ENCODE measurements at places on chromosomes 16 and 17.

GRCh38 chr16:6548507-6548906 is 784.1 kb upstream of the RBFOX1 start:
- DNase-seq: no peak

- DNase-seq: no peak
Measured at GRCh38 chr17:6548578-6549330, 7.6 kb downstream of the PITPNM3 start.

GRCh38 chr17:21129023-21129681 is 2.4 kb downstream of the DHRS7B start:
- no peak for DNase-seq

DNA sequence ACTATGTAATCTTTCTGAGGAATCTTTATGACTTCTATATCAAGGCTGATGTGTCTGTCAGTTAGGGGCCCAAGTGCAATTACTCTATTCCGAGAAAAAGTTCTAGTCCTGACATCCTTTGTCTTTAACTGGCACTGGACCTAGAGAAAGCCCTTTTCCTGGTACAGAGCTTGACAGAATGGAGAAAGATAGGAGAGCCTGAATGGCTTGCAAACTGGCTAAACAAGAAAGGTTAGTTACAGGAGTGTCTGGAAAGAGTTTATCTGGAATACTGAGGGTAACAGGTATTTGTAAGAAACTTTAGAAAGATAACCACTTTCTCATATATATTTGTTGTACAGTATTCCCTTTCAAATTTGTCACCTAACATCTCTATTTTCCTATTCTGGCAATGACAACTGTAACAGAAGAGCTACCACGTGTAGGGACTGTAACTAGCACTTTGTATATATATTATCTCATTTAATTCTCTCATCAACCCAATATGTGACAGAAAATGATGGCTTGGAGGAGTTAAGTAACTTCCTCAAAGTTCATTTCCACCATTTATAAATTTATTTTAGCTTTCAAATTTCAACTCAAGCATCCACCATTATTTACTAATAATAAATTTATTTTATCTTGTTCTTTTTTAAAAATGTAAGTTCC is 97.4 kb upstream of the C17orf78 start:
- no peak for DNase-seq

- no peak for DNase-seq
Measured at GRCh38 chr17:2749058-2749783, at the start of gene CCDC92B. Gene CCDC92B, minus strand, starts transcription at chr17:2749652. Its CDS starts 14,507 bp downstream, at chr17:2735145.

GRCh38 chr17:62572888-62573401 is 54.5 kb upstream of the MRC2 start:
- no peak for DNase-seq

- DNase-seq: no peak
Measured at GRCh38 chr17:10357768-10358167, 15.0 kb downstream of the MYH13 start.

DNA sequence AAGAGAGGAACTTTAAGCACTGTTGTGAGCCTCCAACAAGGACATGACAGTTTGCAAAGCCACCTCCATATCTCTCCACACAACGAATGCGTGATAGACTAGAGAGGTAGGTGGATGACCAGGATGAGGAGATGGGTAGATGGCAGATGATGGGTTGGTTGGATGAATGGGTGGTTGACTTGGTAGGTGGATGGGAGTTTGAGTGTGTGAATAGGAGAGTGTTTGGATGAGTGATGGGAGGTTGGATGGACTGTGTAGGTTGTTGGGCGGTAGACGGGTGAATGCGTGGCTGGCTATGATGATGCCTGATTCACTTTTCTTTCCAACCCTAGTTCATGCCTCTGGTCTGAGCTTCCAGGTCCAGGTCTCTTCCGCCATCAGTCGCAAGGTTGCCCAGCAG is 4.1 kb downstream of the CDH16 start:
- no peak for DNase-seq

- DNase-seq: no peak
Measured at GRCh38 chr17:36546418-36547093, 1.8 kb downstream of the GGNBP2 start.

GRCh38 chr16:11198828-11199227 is 57.2 kb downstream of the SOCS1 start:
- no peak for DNase-seq

DNA sequence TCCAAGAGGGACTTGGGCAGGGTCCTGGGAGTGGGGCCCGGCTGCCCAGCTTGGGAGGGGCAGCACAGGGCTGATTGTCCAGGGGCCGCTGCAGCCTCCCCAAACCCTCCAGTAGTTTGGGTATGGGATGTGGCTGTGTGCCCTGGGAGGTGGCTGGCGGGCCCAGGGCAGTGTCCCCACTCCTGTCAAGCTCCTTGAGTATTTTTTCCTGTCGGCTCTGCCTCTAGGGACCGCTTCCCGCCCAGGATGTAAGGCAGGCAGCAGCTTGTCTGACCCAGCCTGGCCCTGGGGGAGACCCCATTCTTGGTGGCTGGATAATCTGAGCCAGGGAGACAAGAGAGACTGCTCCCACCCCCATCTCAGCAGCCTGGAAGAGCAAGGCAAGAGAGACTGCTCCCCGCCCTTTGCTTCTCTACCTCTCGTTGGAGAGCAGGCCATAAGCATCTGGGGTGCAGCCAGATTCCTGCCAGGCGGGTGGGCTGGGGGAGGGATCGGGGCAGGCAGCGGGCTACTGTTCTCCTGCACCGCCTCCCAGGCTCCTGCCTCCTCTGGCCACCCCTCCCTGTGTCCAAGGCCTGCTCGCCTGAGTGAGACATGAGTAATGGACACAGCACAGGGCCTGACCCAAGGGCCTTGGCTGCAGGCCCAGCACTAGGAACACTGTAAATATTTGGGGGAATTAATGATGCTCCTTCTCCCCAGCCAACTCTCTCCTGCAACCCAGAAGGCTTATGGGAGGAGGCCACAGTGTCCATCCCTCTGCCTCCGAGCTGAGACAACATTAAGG is 18.4 kb upstream of the ITGA3 start:
- no peak for DNase-seq

DNA sequence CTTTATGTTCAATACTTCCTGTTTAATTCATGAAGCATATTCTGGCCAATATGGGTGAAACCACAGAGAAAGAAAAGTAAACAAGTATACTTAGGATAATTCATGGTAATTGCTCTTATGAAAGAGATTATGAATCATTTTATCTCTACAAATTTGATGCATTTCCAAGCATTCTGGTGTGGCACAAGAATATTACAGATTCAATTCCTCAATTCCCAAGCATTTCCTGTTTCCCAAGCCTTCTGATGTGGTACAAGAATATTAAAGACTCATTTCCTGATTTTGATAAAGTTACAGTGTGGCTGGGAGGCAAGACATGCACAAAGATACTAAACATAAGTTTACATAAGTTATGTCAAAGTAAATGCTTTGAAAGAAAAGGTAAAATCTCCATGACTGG is 126.1 kb upstream of the NUDT7 start:
- no peak for DNase-seq

DNA sequence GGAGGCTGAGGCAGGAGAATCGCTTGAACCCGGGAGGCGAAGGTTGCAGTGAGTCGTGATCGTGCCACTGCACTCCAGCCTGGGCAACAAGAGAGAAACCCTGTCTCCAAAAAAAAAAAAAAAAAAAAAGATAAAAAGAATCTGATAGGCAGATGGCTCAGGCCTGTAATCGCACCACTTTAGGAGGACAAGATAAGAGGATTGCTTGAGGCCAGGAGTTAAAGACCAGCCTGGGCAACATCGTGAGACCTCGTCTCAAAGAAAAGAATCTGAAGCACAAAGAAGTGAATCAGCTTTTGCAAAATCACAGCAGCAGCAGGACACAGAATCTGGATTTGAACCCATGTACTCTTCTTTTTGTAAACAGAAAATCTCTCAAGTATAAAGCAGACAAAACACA is 7.6 kb downstream of the NOB1 start:
- no peak for DNase-seq

GRCh38 chr17:41835214-41835799 is 725 bp downstream of the NT5C3B start:
- DNase-seq: no peak

GRCh38 chr17:40293363-40293762 is 5.7 kb downstream of the CDC6 start:
- DNase-seq: no peak

Data from T follicular helper cell (primary cell).